Immature natural killer cell (primary cell): ENCODE measurements at places on chromosomes 3 and 15.

DNA sequence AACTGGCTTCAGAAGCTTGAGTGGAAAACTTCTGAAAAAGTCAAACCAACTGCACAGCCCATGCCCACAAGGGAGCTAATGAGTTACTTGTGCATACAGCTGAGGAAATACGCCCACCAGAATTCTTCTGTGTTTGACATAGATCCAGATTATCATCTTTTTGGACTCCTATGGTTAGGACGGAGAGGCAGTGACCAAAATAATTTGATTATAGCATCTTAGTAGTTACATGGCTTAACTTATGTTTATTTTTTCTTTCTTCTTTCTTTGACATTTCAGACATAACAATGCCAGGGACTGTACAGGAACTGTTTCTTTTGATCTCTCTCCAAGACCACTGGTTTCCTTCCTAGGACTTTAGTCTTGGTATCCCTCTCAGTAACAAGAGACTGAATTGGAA is 246.1 kb upstream of the RASGRP1 start:
- no peak for DNase-seq

- no peak for DNase-seq
These were observed 25.7 kb upstream of the DYNC1LI1 start for GRCh38 chr3:32596282-32596908.

DNA sequence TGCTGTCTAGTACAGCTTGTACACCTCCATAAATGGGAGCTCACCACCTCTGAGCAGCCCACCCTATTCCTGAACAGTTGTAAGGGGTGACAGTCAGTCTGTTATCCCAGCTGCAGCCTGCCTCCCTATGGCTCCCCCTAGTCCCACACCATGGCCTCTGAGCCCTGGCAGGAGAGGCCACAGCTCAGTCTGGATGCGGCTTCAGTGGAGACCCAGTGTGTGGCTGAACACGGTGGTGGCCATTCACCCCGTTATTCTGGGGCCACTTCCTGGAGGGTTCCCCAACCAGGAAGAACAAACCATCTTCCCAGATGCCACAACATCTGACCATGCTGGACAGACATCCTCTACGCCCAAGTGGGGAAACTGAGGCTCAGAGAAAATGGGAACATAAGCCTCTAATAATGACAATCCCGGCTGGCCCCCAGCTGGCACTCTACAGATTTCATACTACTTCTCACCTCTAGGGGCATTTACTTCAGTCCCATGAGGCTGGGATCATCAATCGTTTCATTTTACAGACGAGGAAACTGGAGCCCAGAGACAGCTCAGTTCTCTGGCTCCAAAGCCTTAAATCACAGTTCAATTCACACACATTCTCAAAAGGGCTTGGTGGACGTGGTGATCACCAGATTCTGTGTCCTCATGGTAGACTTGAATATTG is 9.2 kb upstream of the GRIP2 start:
- DNase-seq: no peak

DNA sequence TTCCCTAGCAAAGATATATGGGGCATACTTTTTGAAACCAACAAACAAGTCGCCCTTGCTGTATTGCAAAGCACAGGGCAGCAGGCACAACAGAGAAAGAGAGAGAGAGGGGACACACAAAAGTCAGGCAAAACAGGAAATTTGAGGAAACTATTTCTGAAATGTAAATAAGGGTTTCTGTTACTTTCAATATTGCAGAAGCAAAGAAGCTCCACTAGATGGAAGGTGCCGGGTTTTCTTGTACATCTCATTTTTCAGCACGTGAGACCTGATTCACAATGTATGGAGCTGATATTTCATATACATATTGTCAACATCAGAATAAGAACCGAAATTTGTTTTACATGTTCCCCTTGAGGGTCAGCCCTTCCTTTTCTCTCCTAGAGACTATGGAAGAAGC is 127.4 kb downstream of the FOXP1 start:
- DNase-seq: peak; percentile 42

DNA sequence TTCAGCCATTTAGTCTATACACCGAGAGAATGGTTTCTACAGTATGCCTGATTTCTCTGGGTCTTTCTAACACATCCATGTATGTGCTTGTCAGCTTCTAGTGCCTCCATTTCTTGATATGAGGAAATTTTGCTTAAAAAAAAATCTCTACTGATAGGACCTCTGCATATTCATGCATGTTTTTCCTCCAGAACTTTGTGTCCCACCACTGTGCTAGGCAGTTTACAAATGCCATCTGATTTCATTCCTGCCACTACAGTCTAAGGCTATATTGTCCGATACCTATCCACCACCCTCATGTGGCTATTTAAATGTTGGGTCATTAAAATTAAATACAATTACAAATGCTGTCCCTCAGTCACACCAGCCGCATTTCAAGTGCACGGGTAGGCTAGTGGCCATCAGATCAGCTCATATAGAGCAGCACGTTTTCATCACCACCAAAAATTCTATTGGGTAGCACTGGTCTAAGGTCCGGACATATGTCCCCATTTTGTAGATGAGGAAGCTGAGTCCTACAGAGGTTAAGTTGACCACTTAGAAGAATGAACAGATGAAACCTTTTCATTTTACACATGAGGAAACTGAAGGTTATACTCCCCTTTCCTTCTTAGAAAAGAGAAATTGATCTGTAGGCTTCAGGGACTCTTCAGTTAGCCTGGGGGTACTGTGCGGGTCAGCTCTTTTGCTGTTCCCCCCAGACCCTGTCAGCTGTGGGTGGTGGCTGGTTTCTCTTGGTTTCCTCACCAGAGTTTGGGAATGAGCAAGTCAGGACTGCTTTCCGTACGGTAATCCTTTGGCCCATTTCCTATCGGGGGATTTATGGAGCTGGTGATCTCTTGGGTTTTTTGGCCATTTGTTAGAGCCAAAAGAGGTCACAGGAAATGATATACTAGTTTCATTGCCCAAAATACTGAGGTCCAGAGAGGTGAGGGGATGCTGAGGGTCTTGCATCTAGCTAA is 56.5 kb downstream of the SMAD3 start:
- no peak for DNase-seq

GRCh38 chr3:155335724-155336354 is 42.4 kb upstream of the STRIT1 start:
- DNase-seq: no peak

- DNase-seq: no peak
These were observed 110.7 kb upstream of the P2RY1 start for GRCh38 chr3:152724270-152724669.

DNA sequence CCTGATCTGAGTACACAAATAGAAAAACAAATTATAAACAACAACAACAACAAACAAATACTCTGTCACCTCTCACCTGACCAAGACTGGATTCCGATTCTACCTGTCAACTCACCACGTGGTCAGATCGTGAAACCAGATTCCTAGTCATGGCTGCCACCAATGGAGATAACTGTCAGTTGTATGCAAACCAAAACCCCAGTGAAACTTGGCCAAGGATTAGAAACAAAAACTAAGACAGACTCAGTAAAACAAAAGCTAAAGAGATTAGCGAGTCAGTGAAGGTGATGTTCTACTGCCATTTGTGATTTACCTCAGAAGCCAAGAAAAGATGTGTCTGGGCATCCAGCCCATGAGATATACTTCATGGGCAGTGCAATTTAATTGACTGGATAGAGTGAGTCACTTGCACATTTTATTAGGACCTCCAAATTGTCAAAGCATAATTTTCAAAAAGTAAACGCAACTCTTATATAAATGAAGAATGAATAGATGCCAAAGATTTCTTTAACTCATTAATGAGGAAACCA is 31.1 kb downstream of the PHLDB2 start:
- no peak for DNase-seq

- no peak for DNase-seq
These were observed 62.9 kb upstream of the VGLL4 start for GRCh38 chr3:11706604-11707003.

DNA sequence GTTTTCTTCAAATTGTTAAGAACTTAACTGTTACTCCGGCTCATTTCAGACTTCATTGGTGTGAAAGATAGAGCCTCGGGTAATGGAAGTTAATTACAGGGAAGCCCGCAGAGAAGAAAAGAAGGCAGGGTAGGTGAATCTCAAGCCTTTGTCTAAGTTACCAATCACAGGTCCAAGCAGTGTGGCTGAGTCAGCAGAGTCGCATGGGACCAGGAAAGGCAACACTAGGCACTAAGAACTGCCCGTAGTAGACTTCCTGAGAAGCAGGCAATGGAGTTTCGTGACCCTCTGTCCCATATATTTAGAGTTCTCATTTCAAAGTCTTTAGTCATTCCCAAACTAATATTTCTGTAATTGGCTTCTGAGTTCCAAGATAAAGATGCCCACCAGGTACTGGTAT is 122.9 kb upstream of the STT3B start:
- no peak for DNase-seq

GRCh38 chr3:34533451-34533850 is 735.0 kb downstream of the PDCD6IP start:
- DNase-seq: no peak

DNA sequence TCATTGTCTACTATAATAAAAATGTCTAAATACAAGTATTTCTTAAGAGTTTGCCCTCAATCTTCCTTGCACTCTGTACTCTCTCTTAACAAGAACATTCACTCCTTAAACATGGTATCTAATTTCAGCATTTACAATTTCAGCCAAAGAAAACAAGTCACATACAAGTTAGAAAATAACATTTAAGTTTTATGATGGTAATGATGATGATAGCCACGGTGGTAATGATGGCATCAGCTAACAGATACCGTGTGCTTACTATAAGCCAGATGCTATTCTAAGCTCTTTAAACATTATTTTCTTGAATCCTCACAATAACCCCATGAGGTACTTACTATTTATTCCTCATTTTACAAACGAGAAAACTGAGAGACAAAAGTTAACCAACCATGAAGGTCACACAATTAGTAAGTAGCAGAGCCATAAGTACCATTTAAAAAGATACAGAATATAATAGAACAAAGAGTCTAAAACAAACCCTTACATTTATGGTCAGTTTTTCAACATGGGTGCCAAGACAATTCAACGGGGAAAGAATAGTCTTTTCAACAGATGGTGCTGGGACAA is 7.4 kb downstream of the SPICE1 start:
- no peak for DNase-seq

DNA sequence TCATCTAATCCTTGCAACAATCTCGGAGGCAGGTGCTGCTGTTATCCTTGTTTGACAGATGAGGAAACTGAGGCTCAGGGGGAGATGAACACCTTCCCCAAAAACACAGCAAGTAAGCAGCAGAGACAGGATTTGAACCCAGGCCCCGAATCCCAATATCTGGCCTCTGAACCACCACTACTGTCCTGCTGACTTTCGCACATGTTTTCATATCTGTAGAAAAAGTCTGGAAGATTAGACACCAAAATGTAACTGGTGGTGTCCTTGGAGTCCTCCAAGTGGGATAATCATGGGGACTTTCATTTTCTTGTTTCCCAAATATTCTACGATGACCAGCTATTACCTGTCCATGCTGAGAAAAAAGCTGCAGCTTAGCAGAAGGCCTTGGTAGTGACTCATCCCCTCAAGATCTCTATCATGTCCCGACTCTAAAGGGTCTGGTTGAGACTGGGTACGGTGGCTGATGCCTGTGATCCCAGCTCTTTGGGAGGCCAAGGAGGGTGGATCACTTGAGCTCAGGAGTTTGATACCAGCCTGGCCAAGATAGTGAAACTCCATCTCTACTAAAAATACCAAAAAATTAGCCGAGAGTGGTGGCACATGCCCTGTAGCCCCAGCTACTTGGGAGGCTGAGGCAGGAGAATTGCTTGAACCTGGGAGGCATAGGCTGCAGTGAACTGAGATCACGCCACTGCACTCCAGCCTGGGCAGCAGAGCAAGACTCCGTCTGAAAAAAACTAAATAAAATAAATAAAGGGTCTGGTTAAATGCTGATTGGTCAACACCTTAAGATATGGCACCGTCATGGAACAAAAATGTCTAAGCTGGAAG is 8.6 kb downstream of the IRAK2 start:
- no peak for DNase-seq
